Activated T-cell treated with anti-CD3 and anti-CD28 coated beads, Interleukin-2, amount 50 U/mL, for 72 hours (primary cell): ENCODE measurements at places on chromosomes 7 and 10. TPM values are rescaled to one million over a fixed set of nuclear protein-coding genes. Genes with fewer than 3 reads are reported as not detected.

The GUSB gene
- 51.7 TPM for total RNA-seq

The TMEM176B gene
- total RNA-seq, result not detected

DNA sequence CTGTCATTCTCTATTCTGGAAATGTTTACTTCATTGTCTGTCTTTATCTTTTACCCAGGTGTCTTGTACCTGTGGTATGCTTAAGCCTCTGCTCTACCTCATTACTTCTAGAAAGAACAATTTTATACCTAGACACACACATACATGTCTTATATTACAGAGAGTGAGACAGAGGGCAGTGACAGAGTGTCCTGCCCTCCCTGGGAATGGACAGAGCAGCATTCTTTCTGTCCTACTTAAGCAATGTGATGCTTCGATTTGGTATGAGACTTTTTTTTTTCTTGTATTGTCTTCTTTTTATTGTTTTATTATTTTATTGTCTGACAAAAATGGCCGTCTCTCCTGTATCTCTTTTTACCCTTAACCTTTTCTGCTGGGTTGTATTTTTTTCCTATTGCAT lies 286.1 kb downstream of the EXOC4 start:
- DNase-seq, result no peak

GRCh38 chr10:132520177-132520811 lies 17.3 kb upstream of the INPP5A start:
- DNase-seq, result no peak

DNA sequence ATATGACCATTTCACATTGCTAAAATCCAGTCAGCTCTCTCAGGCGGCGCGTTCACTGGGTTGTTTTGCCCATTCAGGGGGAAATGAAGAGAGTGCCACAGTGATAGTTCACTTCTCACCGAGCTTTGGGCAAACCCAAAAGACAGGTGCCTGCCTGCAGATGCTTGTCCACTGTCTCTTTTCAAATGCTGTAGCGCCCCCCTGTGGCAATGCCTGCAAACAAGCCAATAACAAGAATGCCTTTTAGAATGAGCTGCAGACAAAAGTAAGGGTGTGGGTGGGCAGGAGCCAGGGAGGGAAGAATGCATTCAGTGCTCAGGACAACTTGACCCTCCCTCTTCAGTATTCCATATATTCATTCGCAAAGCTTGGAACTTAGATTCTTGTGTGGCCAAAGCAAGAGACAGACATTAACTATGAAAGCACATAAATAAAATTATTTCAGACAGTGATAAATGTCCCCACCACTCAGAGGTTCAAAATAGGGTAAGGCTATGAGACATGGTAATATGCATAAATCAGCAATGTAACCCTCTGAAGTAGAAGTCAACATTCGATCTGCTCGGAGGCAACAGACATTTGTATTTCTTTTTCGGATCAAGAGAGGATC lies 86.9 kb downstream of the JAZF1 start:
- peak; percentile 80 for DNase-seq
